Activated CD8-positive, alpha-beta memory T cell treated with anti-CD3 and anti-CD28 coated beads for 24 hours (primary cell): ENCODE measurements at places on chromosomes 5 and 9.

GRCh38 chr9:95028853-95029219 is 288.7 kb downstream of the FANCC start:
- no peak for DNase-seq

DNA sequence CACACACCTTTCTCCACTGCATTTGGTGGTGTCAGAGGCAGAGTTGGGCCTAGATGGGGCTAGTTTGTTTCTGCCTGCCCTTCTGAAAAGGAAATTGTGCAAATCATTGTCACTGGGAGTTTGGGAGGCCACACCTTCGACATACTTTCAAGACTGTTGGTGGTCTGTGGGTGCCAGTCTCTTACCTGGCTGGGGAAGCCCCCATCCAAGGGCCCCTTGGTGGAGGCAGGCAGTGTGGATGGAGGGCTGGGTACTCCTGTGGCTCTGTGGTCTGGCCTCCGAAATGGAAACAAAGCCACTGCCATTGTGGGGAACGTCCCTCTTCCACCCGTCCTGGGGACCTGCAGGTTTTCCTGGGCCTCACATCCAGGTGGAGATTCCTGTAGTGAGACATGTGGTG is 10.9 kb upstream of the PHYHD1 start:
- DNase-seq, result no peak

DNA sequence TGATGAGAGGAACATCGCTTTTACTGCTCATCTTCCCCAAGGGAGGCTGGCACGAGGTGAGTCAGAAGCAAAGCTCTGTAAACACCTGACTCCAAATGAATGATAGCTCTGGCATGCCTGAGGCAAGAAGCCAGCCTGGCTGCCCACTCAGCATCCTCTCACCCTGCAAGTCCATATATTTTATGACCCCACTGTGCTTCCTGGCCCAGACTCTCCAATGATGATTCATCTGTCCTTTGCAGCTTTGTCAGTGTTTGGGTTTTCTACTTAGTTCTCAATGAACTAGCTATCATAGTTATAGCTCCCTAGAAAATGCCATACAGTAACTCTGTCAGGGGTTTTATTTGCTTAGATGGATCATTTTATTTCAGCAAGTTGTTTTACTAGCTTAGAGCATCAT is 52.1 kb upstream of the FSTL4 start:
- DNase-seq, result no peak

DNA sequence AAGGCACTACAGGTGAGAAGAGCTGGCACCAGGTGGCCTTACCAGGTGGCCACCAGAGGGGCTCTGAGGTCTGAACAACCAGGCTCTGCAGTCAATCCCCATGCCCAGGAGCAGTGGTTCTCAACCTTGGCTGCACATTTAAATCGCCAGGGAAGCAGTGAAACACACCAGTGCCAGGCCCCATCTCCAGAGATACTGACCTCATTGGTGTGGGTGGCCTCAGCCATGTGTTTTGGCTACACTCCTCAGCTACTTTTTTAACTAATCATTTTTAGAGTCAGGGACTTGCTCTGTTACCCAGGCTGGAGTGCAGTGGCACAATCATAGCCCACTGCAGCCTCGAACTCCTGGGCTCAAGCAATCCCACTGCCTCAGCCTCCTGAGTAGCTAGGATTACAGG is 56.0 kb downstream of the GABBR2 start:
- no peak for DNase-seq

DNA sequence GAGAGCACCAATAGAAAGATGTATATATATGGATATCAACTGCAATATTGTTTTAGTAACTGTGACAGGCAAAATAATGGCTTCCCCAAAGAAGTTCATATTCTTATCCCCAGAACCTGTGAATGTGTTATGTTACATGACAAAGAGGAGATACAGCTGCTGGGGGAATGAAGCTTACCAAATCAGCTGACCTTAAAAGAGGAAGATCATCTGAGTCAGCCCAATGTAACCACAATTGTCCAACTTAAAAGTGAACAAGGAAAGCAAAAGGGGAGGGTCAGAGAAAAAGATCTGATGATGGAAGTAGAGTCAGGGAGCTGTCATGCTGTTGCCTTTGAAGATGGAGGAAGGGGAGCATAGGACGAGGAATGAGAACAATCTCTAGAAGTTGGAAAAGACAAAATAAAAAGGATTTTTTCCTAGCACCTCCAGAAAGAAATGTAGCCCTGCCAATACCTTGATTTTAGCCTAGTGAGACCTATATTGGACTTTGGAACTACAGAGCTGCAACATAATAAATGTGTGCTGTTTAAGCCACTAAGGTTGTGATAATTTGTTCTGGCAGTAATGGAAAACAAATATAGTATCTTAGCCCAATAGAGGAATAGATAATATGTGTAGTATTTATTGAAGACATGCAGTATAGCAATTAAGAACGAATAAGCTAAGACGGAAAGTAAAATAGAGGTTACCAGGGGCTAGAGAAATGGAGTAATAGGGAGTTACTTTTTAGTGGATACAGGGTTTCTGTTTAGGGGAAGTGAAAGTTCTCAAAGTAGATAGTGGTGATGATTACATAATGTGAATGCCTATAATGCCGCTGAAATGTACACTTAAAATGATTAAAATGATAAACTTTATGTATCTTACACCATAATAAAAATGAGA is 115.9 kb downstream of the PIK3R1 start:
- no peak for DNase-seq

- no peak for DNase-seq
Measured at GRCh38 chr5:135878156-135878620, 17.5 kb downstream of the IL9 start.

DNA sequence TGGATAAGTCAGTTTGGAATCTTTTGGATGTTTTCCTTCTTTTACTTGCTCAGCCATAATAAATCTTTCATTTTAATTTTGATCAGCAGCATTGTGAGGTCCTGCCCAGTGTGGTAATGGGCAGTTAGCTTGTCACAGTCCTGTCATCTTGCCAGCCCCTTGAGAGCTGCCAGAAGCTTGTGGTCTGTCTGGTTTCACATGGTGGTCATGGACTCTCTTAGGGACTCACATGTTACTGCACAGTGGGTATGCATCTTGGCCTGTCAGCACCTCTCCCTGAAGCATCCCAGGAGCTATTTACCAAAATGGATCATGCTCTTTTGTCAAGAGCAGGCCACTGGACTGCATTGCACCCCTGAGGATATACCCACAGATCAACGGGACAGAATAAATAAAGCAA is 60.3 kb downstream of the DAPK1 start:
- DNase-seq, result no peak
